ENCODE measurements at places on chromosomes 16 and 17. TPM values are rescaled to one million over a fixed set of nuclear protein-coding genes. Genes with fewer than 3 reads are reported as not detected.

ACSM3 gene
- total RNA-seq, result 119 TPM

CCT6B gene
- 1.6 TPM for total RNA-seq

DNA sequence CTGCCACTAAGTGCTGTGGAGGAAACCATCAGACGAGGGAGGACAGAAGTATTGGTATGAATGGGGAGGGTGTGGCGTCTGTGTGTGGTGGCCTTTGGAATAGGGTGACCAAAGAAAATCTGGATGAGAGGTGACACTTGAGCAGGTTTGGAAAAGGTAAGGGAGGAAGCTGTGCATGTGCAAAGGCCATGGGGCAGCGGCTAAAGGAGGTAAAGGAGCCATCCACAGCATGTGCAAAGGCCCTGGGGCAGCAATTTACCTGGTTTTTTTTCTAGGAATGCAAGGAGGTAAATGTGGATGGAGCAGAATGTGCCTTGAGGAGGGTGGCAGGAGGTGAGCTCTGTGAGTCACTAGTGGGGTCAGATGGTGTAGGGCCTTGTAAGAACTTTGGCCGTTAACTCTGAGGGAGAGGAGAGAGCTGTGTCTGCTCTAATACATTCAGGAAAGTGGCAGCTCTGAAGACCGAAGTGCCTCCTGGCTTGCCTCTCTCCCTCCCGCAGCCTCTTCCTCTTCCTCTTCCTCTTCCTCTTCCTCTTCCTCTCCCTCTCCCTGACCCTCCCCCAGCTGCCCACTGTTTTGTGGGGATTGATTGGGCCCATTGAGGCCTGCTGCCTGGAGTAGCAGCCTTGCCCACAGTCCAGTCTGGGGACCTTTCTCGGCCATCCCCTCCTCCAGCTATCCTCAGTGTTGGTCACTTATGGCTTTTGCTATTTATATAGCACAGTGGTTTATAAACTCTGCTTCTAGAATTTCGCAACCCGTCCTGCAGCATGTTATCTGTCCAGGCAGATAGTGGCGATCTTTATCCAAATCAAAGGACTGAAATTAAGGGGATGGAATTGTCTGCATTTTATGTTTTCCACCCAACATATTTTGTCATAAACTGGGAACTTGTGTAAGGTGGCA is 38.7 kb downstream of the CMIP start:
- H3K4me1 ChIP-seq, result peaks cover 24% of the 10 kb centered on the region
- H3K4me3 ChIP-seq, result no peak overlapping the region
- no peaks in the 10 kb centered on the region for H3K36me3 ChIP-seq
- no peaks in the 10 kb centered on the region for H3K27me3 ChIP-seq

- DNase-seq, result peak; percentile 54
- H3K36me3 ChIP-seq, result peaks cover 17% of the 10 kb centered on the region
- no peak overlapping the region for H3K4me3 ChIP-seq
- H3K4me1 ChIP-seq, result no peaks in the 10 kb centered on the region
Observed at GRCh38 chr17:79082311-79083190, 7.9 kb downstream of the ENGASE start.

LRRC36 gene
- total RNA-seq, result 2.3 TPM

DNA sequence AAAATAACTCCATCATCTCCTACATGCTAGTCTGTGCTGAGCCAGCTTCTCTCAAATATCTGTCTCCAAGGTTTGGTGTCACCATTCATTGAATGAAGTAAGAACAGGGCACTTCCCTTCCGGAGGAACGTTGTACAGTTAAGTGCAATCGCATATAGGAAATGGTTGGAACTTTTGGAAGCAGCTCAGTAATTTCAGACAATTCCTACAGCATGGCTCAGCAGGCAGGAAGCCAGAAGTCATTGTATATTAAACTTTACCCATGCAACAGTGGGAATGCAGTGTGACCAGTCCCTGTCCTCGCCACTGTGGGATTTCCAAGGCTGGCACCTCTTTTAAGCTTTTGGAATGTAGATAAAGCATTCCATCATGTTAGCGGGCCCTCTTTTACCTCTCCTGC is 51.1 kb upstream of the MYH2 start:
- H3K27ac ChIP-seq, result no peak overlapping the region
- no peak for DNase-seq

DNA sequence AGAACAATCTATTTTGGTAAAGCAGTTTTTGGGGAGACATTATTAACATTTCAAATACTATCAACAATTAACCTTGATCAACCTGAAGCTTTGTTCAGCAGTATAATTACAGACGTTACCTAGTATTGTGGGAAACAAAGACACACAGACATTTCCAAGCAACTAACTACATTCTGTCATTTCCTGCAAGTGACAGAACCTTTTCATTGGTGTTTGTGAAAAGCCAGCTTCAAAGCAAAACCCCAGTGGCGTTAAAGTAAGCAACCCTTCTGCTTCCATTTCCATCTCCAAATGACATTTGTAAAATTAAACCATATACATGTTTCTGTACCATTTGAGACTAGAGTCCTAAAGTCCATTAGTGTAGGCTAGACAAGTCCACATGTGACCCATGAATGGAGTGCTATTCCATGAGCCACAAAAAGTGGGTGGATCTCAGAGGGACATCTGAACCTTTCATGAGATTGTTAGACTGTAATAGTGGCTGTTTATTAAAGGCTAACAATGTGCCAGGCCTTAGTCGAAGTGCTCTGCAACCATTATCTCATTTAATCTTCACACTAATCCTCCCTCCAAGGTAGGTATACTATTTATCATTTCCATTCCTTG is 101.2 kb downstream of the SSH2 start:
- no peaks in the 10 kb centered on the region for H3K36me3 ChIP-seq
- no peak overlapping the region for H3K4me3 ChIP-seq
- no peak overlapping the region for H3K27ac ChIP-seq
- no peaks in the 10 kb centered on the region for H3K27me3 ChIP-seq
- no peak for DNase-seq
- peaks cover 15% of the 10 kb centered on the region for H3K4me1 ChIP-seq

- peaks cover 15% of the 10 kb centered on the region for H3K4me1 ChIP-seq
- H3K4me3 ChIP-seq, result no peak overlapping the region
- no peaks in the 10 kb centered on the region for H3K36me3 ChIP-seq
Observed at GRCh38 chr16:54359555-54359954, 73.0 kb upstream of the IRX3 start.

RAB37 gene
- 3.2 TPM for total RNA-seq

- peaks cover 2% of the 10 kb centered on the region for H3K36me3 ChIP-seq
- no peak for DNase-seq
- H3K27ac ChIP-seq, result peak overlapping the region; percentile 43
- H3K4me3 ChIP-seq, result no peak overlapping the region
Observed at GRCh38 chr17:45306623-45307022, 10.2 kb downstream of the MAP3K14 start.

LAT gene
- 8.0 TPM for total RNA-seq

PRSS36 gene
- 0.69 TPM for total RNA-seq

DNA sequence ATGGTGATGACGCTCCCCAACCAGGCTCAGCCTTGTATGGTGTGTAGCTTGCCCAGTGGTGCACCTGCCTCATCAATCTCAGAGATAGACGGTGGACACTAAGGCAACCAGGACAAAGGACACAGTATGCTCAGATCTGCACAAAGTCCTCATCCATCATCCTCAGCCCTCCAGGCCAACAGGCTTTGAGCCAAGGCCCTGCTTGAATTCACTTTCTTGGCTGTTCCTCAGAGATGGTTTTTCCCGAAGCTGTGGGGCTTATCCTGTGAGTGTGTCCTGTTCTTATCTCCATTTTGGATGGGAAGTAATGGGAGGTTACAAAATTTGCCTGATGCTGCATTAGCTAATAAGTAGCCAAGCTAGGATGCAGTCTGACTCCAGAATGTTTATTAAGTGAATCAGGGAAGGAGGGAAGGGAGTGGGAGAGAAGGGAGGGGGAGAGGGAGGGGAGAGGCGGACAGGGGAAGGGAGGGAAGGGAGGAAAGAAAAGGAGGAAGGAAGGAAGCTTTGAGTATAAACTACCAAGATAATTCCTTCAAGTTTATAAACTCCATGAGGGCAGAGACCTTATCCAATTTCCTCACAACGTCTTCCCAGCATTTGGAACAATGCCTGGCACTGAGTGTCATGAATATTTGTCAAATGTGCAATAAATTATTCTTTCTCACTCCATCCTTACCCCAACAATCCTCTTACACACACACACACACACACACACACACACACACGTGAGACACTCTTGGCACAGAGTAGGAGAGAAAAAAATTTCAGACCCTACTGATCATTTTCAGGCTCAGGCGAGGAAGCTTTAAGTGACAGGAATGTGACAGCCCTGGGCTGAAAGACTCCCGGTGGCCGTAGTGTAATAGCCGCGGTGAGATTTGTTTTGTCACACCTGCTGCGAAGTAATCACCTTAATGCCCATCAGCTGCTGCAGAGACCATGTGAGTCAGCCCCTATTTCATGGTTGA is 84.3 kb downstream of the BMERB1 start:
- H3K4me1 ChIP-seq, result peaks cover 14% of the 10 kb centered on the region

DNA sequence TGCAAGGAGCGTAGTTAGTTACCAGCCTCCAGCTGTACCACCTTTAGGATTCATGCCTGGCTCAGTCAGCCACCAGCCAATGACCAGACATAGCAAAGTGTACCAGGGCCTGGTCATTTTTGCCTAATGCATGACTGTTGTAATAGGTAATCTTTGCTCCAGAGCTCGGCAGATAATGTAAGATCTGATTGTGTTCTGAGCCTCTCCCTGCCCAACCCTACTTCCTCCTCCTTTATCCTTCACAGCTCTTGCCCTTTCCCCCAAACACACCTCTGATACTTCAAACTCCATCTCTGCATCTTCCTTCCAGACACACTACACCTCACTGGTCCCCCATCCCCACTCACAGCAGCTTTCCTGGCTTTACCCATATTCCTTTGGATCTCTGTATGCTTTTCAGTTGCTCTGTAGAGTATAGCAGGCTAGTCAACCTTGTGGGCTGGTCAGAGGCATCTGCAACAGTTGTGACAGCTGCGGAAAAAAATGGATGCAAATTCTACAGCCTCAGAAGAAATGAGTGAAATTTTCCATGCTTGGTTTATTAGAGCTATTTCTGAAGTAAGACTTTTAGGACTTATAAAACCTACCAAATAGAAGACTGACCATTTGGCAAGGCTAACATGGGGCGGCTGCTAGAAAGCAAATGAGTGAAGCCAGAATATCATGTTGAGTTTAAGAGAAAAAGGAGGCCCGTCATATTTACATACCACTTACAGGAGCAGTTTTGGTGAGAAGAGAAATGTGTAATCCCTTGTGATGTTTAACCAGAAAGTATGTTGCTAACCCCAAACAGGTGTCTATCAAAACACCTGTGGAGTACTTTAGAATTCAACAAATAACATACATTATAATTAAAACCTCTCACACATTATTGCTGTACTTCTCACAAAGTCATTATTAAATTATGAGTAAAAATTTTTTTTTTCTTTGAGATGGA is 19.9 kb upstream of the C16orf87 start:
- H3K4me1 ChIP-seq, result peaks cover 22% of the 10 kb centered on the region
- H3K4me3 ChIP-seq, result no peak overlapping the region
- peaks cover 5% of the 10 kb centered on the region for H3K27me3 ChIP-seq

DPEP3 gene
- total RNA-seq, result not detected

ADGRG1 gene
- 19.7 TPM for total RNA-seq

DNA sequence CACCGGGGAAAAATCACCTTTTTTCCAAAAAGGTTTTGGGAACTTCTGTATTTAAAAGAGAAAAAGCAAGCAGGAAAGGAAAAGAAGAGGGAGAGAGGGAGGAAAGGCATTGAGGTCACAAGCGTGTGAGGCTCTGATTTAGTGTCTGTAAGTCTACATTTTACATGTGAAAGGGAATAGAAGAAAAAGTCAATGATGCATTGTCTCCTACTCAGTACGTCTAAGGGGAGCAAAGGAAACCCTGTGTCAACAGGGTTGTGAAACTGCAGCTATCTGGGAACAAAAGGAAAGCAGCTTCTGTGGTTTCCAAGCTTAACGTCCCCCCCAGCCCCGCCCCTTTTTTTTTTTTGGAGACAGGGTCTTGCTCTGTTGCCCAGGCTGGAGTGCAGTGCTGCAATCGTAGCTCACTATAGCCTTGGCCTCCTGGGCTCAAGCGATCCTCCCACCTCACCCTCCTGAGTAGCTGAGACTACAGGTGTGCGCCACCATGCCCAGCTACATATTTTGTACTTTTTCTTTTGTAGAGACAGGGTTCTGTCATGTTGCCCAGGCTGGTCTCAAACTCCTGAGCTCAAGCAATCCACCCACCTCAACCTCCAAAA is 1.8 kb upstream of the CDC42EP4 start:
- peaks cover 14% of the 10 kb centered on the region for H3K27me3 ChIP-seq
- peaks cover 1% of the 10 kb centered on the region for H3K36me3 ChIP-seq
- peaks cover 19% of the 10 kb centered on the region for H3K4me1 ChIP-seq

- no peak overlapping the region for H3K27ac ChIP-seq
- no peak overlapping the region for H3K4me3 ChIP-seq
- H3K27me3 ChIP-seq, result peaks cover 7% of the 10 kb centered on the region
- H3K36me3 ChIP-seq, result peaks cover 1% of the 10 kb centered on the region
- DNase-seq, result no peak
Observed at GRCh38 chr17:47934856-47935255, 6.5 kb upstream of the PNPO start.

KRT14 gene
- total RNA-seq, result not detected

RSKR gene
- total RNA-seq, result 35.5 TPM

DNA sequence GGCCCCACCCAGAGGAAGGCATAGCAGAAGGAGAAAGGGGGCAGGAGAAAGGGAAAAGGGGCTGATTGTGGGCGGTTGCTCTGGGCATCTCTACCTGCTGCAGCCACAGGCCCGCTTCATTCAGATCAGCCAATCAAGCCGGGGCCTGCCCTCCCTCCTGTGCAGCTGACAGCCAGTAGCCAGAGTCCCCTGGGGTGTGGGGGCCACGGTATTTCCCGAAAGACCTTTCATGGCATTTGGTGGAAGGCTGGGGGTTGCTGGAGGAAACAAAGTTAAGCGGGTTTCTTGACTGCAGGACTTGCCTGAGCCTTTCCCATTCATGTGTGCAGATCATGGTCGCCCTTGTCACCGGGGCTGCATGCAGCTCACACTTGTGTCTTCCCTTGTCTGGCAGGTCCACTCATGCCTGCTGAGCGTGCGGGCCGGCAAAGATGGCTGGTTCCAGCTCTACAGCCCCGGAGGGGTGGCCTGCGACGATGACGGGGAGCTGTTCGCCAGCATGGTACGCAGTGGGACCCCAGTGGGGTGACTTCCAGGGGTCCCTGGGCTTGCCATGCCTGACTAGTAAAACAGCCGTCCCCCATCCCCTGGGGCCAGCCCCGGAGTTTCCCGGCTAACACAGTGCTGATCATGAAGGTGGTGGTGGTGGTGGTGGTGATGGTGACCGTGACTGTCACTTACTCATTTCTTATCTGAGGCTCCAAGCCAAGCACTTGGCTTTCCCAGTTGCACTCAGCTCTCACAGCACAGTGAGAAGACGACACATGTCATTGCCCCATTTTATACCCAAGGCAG is 82.7 kb upstream of the PLCG2 start:
- peak overlapping the region; percentile 90 for H3K27ac ChIP-seq
- H3K4me3 ChIP-seq, result no peak overlapping the region
- H3K36me3 ChIP-seq, result peaks cover 22% of the 10 kb centered on the region
- no peaks in the 10 kb centered on the region for H3K4me1 ChIP-seq
- no peak for DNase-seq
- no peaks in the 10 kb centered on the region for H3K27me3 ChIP-seq

- H3K4me1 ChIP-seq, result no peaks in the 10 kb centered on the region
- no peak overlapping the region for H3K4me3 ChIP-seq
- H3K36me3 ChIP-seq, result no peaks in the 10 kb centered on the region
- H3K27ac ChIP-seq, result no peak overlapping the region
- DNase-seq, result no peak
Observed at GRCh38 chr16:65319621-65320231, 197.9 kb upstream of the CDH11 start.

TSEN54 gene
- 56.0 TPM for total RNA-seq

ZP2 gene
- total RNA-seq, result not detected

GRCh38 chr16:77684181-77684526 is 38.2 kb upstream of the NUDT7 start:
- no peaks in the 10 kb centered on the region for H3K36me3 ChIP-seq
- H3K27me3 ChIP-seq, result peaks cover 6% of the 10 kb centered on the region
- H3K4me3 ChIP-seq, result no peak overlapping the region
- H3K27ac ChIP-seq, result no peak overlapping the region
